ENCODE measurements at places on chromosomes 2 and 18.

DNA sequence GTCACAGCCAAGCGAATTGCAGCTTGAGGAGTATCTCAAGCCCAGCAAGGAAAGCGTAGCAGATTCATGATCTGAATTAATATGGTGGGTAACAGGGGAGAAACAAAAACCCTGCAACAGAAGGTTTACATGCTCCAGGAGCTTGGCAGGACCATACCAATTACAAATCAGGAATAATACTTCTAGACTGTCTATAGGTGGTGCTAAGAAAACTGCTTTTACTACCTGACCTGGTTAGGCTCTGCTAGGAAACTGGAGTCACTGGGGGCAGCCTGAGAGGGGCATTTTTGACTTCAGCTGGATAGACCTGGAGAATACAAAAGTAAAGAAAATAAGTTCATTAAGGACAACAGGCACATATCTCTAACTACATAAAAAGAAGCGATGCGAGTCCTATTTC lies 24.6 kb upstream of the SPOPL start:
- no peak for DNase-seq

DNA sequence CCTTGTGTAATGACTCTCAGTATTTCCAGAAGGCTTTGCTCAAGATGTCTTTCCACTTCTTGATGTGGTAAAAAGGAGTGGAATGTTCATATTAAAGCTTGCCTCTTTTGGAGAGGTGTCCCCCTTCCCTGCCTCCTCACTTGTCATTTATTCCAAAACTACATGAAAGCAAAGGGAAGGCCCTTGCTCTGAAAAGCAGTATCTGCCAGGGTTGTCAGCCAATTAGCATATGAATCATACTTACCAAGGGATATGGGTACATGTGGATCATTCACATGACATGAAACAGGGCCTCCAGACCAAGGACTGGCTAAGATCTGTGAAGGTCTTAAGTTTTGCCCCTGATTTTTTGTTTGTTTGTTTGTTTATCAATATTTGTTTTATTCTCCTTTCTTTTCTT lies 31.3 kb downstream of the ANXA4 start:
- peak; percentile 66 for DNase-seq

DNA sequence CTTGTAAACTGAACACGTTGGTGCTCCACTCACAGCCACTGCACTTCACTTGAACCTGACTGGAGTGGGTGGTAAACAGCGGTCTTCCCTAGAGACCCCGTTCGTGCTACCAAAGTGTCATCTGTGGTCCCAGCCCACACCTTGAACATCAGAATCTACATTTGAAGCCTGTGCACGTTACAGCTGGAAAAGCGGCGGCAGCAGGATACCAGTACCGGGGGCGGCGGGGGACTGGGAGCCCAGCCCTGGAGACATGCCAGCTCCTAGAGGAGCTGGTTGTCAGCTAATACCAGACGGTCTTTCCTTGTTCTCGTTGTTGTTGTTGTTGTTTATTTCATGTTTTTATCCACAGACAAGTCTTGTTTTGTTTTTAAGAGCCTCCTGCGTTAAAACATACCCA lies 156.7 kb downstream of the WDSUB1 start:
- DNase-seq: no peak

GRCh38 chr2:9885036-9885684 lies 41.9 kb downstream of the TAF1B start:
- peak; percentile 19 for DNase-seq

GRCh38 chr18:61827591-61827990 lies 65.2 kb downstream of the RNF152 start:
- no peak for DNase-seq

Measured in mammary epithelial cell (primary cell).